ENCODE measurements at places on chromosomes 5 and 9.

- no peak for DNase-seq
Observed at GRCh38 chr5:35365758-35366157, 135.5 kb upstream of the PRLR start.

GRCh38 chr5:93748875-93749397, 7.5 kb upstream of the POU5F2 start:
- DNase-seq: no peak

DNA sequence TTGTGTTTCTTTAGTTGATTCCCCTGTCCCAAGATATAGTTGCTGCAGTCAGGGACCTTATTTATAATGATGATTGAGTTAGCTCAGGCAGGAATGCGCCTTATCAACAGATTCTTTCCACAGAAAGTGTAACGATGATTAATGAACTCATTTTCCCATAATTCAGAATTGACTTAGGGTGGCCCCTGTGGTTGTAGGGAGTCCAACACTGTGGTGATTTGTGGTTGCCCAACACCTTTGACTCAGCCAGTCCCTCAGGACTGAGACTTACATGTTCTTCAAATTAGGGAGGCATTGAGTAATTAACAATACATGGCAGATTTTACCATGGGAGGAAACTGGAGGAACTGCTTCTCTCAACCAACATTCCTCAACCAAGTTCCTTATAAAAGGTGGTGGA, 221.9 kb downstream of the GABRG2 start:
- DNase-seq: no peak

- peak; percentile 50 for DNase-seq
Observed at GRCh38 chr9:128011071-128011817, 30.5 kb upstream of the EEIG1 start.

GRCh38 chr9:36154331-36154952, 14.7 kb upstream of the CCIN start:
- peak; percentile 97 for DNase-seq

GRCh38 chr5:98200726-98201541, 572.5 kb upstream of the RGMB start:
- no peak for DNase-seq

- no peak for DNase-seq
Observed at GRCh38 chr5:159525117-159525516, 194.8 kb upstream of the IL12B start.

DNA sequence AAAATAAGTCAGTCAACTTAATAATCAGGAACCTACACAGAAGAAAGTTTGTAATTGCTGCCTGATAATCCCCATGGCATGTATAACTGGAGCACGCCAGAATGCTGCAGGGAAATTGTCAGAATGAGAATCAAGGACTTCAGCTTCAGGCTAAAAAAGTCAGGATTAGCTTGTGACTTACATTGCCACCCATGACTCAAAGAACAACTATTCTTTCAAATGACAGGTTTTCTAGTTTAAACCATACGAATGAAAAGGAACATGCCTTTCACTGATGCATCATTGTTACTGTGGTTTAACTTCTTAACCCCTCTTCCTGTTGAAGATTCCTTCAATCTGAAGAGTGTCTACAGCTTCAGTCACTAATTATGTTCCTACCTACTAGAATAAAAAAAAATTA, 112.4 kb downstream of the ISL1 start:
- DNase-seq: no peak

DNA sequence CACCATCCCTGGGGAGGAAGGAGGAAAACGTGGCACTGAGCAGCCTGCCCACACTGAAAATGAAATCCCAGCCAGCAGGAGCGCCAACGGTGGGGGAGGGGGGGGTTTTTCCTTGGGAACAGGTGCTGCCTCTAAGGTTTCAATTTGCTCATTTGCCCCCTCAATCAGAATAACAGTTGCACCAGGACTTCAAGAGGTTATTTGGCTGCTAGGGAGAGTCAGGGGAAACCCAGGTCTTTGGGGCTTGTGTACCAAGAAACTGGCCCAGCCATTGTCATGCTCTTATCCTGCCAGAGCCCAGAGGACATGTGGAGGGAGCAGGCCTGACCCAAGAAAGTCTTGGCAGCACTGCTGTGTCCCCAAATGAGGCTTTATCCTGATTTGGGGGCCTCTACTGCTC, 66.5 kb downstream of the NDFIP1 start:
- no peak for DNase-seq

DNA sequence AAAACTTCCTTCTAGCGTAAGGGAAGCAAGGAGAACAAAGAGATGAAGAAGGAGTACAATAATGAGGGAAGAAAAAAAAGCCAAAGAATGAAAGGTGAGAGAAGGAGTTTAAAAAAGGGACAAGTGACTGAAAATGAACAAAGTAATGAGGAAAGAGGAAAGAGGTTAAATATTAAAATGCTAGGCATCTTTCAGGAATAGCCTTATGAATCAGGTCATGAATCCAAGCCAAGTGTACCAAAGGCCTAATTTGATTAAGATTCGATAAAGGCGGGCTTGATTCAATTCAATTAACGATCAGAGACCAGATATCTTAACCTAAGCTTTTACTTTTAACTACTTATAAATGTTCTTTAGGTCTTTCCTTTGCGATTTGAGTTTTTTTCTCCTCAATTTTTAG, 141.8 kb upstream of the GNA14 start:
- DNase-seq: no peak

- DNase-seq: no peak
Observed at GRCh38 chr9:70362952-70363351, 51.5 kb downstream of the KLF9 start.

- DNase-seq: no peak
Observed at GRCh38 chr9:20701060-20701459, 17.0 kb downstream of the FOCAD start.

DNA sequence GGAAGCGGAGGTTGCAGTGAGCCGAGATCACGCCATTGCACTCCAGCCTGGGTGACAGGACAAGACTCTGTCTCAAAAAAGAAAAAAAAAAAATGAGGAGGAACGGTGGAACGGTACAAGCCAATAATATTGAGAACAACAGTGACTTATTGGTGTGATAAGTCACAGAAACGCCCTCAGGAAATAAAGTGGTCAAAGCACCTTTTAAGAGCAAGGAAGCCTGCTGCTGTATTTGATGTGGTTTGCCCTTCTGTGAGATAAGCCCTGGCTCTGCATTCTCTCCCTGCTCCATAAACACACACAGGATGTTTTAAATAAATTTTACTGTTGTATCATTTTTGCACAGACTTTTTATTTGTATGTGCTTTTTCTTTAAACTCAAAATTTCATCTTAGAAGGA, 269.9 kb upstream of the MSX2 start:
- no peak for DNase-seq

DNA sequence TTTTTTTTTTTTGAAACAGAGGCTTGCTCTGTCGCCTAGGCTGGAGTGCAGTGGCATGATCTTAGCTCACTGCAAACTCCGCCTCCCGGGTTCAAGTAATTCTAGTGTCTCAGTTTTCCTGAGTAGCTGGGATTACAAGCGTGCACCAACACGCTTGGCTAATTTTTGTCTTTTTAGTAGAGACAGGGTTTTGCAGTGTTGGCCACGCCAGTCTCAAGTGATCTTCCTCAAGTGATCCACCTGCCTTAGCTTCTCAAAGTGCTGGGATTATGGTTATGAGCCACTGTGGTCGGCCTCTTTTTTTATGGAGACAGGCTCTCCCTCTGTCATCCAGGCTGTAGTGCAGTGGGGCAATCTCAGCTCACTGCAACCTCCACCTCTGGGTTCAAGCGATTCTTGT, 82.9 kb downstream of the RAB24 start:
- DNase-seq: no peak

DNA sequence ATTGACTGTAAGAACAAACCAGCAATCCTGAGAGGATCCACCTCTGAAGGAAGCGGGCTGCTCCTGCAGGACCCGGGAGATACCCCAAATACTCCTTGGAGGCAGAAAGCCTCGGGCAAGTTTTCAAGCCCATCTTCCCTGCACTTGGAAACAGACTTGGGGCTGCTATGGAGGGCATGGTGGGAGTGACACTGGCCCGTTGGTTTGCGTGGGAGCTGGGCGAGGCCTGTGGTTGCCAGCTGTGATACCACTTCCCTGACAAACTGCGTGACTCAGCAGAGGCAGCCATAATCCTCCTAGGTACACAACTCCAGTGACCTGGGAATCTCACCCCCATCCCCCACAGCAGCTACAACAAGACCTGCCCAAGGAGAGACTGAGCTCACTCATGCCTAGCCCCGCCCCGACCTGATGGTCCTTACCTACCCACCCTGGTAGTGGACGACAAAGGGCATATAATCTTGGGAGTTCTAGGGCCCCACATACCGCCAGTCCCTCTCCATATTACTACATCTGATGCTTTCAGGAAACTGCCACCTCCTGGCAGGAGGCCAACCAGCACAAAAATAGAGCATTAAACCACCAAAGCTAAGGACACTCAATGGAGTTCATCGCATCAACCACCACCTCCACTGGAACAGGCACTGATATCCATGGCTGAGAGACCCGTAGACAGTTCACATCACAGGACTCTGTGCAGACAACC, 38.1 kb upstream of the VLDLR start:
- DNase-seq: no peak

DNA sequence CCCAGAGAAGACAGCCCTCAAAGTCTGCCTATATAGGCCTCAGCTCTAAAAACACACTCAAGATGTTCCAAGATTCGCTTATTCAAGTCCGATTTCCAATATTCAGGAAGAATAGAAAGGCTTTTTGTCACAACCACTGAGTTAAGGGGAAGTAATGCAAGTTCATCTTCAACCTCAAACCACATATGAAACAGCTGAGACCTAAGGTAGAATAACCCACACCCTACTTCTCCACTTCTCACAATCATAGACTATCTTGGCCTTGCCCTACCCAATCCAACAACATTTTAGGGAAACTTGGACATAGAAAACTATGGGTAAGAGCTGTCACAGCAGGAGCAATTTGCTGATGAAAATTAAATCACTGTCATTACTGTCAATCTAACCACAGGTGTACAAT, 152.0 kb upstream of the LRRTM2 start:
- no peak for DNase-seq

GRCh38 chr5:52842111-52842510, 54.4 kb downstream of the ITGA1 start:
- no peak for DNase-seq

DNA sequence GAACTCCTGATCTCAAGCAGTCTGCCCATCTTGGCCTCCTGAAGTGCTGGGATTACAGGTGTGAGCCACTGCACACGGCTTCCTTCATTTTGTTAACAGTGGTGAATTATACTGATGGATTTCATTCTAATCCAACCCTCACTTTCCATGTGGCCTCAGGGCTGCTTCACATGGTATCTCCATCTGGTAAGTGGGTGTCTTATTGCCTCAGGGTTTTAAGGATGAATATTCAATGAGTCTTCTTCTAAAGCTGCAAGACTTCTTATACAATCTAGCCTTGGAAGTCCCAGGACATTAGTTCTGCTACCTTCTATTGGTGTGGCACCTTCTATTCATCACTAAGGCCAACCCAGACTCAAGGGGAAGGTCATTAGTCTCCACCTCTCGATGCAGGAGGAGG, 8.7 kb upstream of the RASEF start:
- DNase-seq: no peak
